SK-MEL-5 (cell line): ENCODE measurements at places on chromosomes 11 and 22. TPM values are rescaled to one million over a fixed set of nuclear protein-coding genes. Genes with fewer than 3 reads are reported as not detected.

OR2AG1 gene
- total RNA-seq = not detected in 2 replicates

MMP11 gene
- total RNA-seq = 1.1 TPM in 2 replicates

B3GAT1 gene
- total RNA-seq = 3.7 and 4.8 TPM in 2 replicates

TBX10 gene
- not detected in 2 replicates for total RNA-seq

TTC36 gene
- total RNA-seq = not detected in 2 replicates

RFPL1 gene
- not detected in 2 replicates for total RNA-seq

CYTH4 gene
- total RNA-seq = 0.08 and 0.11 TPM in 2 replicates

DCDC1 gene
- 0.11 TPM in 1 of 2 replicates, not detected in the other for total RNA-seq

TSPAN32 gene
- not detected in 2 replicates for total RNA-seq

ZNRF3 gene
- 4.3 and 4.6 TPM in 2 replicates for total RNA-seq

PSMD13 gene
- total RNA-seq = 133 and 140 TPM in 2 replicates

C22orf15 gene
- not detected in 2 replicates for total RNA-seq

RASL10A gene
- not detected in 2 replicates for total RNA-seq

TSSK2 gene
- total RNA-seq = not detected in 2 replicates

OTOG gene
- not detected in 2 replicates for total RNA-seq

LMO2 gene
- not detected in 2 replicates for total RNA-seq

SYT7 gene
- total RNA-seq = 0.69 and 2.6 TPM in 2 replicates

RPS19BP1 gene
- 173 and 176 TPM in 2 replicates for total RNA-seq

RHOD gene
- total RNA-seq = not detected in 2 replicates

DPP3 gene
- 40.9 and 43.5 TPM in 2 replicates for total RNA-seq

RELT gene
- total RNA-seq = 11.8 and 11.9 TPM in 2 replicates

DCHS1 gene
- 0.11 and 0.19 TPM in 2 replicates for total RNA-seq

TIMM8B gene
- 73.0 and 82.7 TPM in 2 replicates for total RNA-seq

MS4A6E gene
- total RNA-seq = not detected in 2 replicates

RAB3IL1 gene
- 6.1 and 6.8 TPM in 2 replicates for total RNA-seq

GLB1L2 gene
- total RNA-seq = 0.48 and 1.1 TPM in 2 replicates

OR52E6 gene
- total RNA-seq = not detected in 2 replicates

OR51B5 gene
- total RNA-seq = 15.1 and 15.8 TPM in 2 replicates

MMP27 gene
- not detected in 2 replicates for total RNA-seq

SCN2B gene
- total RNA-seq = not detected in 2 replicates

MIOX gene
- total RNA-seq = not detected in 2 replicates

SIK2 gene
- total RNA-seq = 17.5 and 20.9 TPM in 2 replicates

CARD18 gene
- not detected in 2 replicates for total RNA-seq

SYT12 gene
- 0.19 TPM in 1 of 2 replicates, not detected in the other for total RNA-seq

FOLR1 gene
- total RNA-seq = not detected in 2 replicates

MRGPRX4 gene
- total RNA-seq = 0.16 and 0.29 TPM in 2 replicates

HOATZ gene
- not detected in 2 replicates for total RNA-seq

MOGAT2 gene
- not detected in 2 replicates for total RNA-seq

ATG13 gene
- 101 and 112 TPM in 2 replicates for total RNA-seq

GAS2 gene
- 8.5 and 9.1 TPM in 2 replicates for total RNA-seq
